Activated T-helper 1 cell treated with anti-CD3 and anti-CD28 coated beads, Interleukin-12 subunit alpha, Interleukin-12 subunit beta, Interleukin-2, Interleukin-4 antibody, amounts not matched to agents 30 ng/mL and 10 ng/mL and 1 ng/mL, durations not matched to agents 14 hours and 24 hours and 36 hours (primary cell): ENCODE measurements at places on chromosomes 3 and 15. TPM values are rescaled to one million over a fixed set of nuclear protein-coding genes. Genes with fewer than 3 reads are reported as not detected.

DNA sequence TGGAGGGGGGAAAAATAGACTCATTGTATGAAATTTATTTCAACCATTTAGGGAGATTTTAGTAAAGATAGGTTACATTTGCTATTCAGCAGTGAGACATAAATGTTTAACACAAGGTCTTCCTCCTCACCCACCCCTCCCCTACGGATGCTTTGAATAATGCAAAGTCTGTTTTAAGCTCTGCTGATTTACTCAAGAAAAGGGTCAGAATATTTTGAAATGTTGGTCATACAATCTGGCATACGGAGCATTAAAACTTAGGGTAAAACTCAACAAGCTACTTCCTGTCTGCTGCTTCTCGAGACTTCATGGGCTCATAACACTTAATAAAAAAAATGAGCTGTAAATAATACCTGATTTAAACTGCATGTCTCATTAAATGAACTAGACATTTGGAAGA lies 156.3 kb downstream of the WNT5A start:
- DNase-seq = no peak

GRCh38 chr3:140906785-140907184 lies 34.9 kb upstream of the SLC25A36 start:
- DNase-seq = no peak

DNA sequence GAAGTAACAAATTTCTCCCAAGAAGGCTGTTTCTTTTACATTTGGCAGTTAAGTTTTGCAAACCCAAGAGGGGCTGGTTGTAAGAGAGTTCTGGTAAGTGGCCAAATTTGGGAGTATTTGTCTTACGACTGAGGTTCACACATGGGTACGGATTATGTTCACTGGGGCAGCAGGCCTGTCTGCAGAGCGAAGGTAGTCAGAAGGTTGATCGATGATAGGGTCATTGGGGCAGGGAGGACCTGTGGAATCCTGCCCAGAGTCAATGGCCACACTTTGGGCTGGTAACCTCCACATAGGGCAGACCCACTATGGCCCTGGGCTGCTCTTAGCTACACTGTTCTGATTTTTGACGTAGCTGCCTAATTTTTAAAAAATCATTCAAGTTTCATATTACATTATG lies 368.6 kb downstream of the EPHB1 start:
- no peak for DNase-seq

GRCh38 chr3:11996480-11996879 lies 7.7 kb upstream of the SYN2 start:
- DNase-seq = no peak

- no peak for DNase-seq
Observed at GRCh38 chr3:179432451-179432850, 18.8 kb downstream of the GNB4 start.

GRCh38 chr15:98791046-98791701 lies 142.8 kb downstream of the IGF1R start:
- no peak for DNase-seq

The ITGB5 gene
- total RNA-seq = 2.2 and 3.1 TPM in 2 replicates

The KBTBD8 gene
- 18.3 and 26.6 TPM in 2 replicates for total RNA-seq

The SH2D7 gene
- total RNA-seq = not detected in 2 replicates

The CHST13 gene
- total RNA-seq = not detected in 2 replicates

The GOLGA6L9 gene
- total RNA-seq = 1.2 and 1.8 TPM in 2 replicates

The NOP10 gene
- 257 and 267 TPM in 2 replicates for total RNA-seq
